ENCODE measurements at places on chromosomes 1 and 21. TPM values are rescaled to one million over a fixed set of nuclear protein-coding genes. Genes with fewer than 3 reads are reported as not detected.

- H3K27ac ChIP-seq = no peak overlapping the region
- peaks cover 9% of the 10 kb centered on the region for H3K27me3 ChIP-seq
- H3K4me1 ChIP-seq = peaks cover 5% of the 10 kb centered on the region
- no peak overlapping the region for H3K4me3 ChIP-seq
Measured at GRCh38 chr1:213724640-213725536, 262.9 kb upstream of the PROX1 start.

CHD5 gene
- total RNA-seq = 0.50 TPM

GRCh38 chr1:43444836-43445235 lies 8.9 kb downstream of the HYI start:
- H3K27ac ChIP-seq = no peak overlapping the region
- no peaks in the 10 kb centered on the region for H3K27me3 ChIP-seq
- H3K4me1 ChIP-seq = no peaks in the 10 kb centered on the region
- H3K4me3 ChIP-seq = no peak overlapping the region

DNA sequence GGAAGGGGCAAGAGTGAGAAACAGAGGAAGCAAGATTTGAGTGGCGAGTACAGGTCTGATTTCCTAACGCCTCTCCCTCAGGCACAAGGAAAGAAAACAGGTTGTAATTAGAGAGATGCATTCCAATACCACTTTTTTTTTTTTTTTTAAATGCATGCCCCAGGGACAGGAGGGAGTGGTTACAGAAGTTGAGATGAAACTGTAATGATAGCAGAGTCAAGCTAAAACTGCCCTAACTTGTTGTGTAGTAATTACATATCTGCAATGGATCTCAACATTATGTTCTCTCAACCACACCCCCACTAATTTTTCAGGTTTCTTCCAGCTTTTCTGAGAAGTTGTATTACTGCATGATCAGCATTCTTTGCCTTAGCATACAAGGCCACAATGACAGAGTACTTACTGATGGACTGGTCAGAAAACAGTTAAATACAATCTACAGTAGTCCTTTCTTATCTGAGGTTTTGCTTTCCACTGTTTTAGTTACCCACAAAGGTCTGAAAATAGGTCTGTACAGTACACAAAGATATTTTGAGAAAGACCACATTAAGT lies 5.5 kb downstream of the ETV3 start:
- H3K27me3 ChIP-seq = no peaks in the 10 kb centered on the region
- no peak for DNase-seq
- H3K4me3 ChIP-seq = no peak overlapping the region
- H3K27ac ChIP-seq = no peak overlapping the region

NADK gene
- total RNA-seq = 23.1 TPM

PEAR1 gene
- 5.3 TPM for total RNA-seq

CACNA1S gene
- total RNA-seq = not detected

KRTAP22-2 gene
- not detected for total RNA-seq

DNA sequence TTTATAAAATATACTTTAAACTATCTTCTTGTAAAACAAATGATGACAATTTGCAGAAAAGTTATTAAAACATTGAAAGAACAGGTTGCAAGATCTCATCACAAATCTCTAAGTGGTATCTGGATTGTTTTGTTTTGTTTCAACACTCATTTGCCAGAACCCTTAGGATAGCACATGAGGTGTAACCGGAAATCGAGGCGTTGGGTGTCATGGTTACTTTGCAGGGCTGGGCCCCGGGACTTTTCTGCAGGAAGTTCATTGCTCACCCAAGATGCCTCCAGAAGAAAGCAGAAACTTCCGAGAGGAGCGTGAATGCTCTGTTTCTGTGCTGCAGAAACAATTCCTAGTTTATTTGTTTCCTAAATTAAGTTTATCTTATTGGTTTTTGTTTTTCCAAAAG lies 2.5 kb downstream of the DISC1 start:
- peak; percentile 21 for DNase-seq
- H3K27ac ChIP-seq = no peak overlapping the region
- no peaks in the 10 kb centered on the region for H3K36me3 ChIP-seq
- peaks cover 4% of the 10 kb centered on the region for H3K4me1 ChIP-seq
- no peak overlapping the region for H3K4me3 ChIP-seq
- no peaks in the 10 kb centered on the region for H3K27me3 ChIP-seq

TMEM59 gene
- total RNA-seq = 347 TPM

AMY2A gene
- 1.0 TPM for total RNA-seq

DNA sequence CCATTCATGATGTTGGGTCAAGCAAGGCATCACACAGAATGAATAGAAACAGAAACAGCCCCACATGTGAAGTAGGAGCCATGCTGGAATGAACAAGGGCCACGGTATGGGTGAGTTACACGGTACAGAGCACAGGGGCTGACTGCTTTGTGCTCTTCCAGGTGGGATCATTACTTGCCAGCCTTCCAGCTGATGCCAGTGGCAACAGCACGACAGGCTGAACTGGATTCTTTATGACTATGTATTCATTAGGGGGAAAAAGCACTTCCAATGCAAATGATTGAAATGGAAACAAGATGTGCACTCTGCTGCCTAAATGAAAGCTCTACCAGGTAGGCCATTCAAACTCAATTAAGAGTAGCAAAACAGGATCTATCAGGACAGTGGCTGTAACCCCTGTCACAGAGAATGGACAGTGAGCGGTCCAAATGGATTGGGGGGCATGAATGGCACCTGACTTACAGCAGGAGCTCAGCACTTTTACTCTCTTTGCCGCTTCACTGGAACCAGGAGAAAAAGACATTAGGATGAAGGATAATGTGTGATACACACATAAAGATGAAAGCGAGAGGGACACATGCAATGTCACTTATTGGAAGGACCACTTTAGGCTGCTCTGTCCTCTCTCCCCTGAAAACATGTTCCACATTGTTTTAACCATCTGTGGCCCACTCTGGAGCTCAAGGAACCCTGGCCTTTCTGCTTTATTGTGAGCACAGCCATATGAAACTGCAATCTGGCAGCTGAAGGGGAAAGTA lies 23.4 kb upstream of the IRF2BP2 start:
- H3K27ac ChIP-seq = no peak overlapping the region
- no peak for DNase-seq
- no peaks in the 10 kb centered on the region for H3K36me3 ChIP-seq
- H3K4me3 ChIP-seq = no peak overlapping the region

GRCh38 chr21:39073063-39073462 lies 110.2 kb downstream of the PSMG1 start:
- no peaks in the 10 kb centered on the region for H3K27me3 ChIP-seq
- peaks cover 16% of the 10 kb centered on the region for H3K4me1 ChIP-seq
- H3K36me3 ChIP-seq = no peaks in the 10 kb centered on the region
- no peak for DNase-seq
- H3K27ac ChIP-seq = peak overlapping the region; percentile 71

GRCh38 chr1:19153169-19153568 lies 56.9 kb downstream of the UBR4 start:
- H3K27ac ChIP-seq = no peak overlapping the region
- H3K27me3 ChIP-seq = no peaks in the 10 kb centered on the region

TADA1 gene
- 7.6 TPM for total RNA-seq

DNA sequence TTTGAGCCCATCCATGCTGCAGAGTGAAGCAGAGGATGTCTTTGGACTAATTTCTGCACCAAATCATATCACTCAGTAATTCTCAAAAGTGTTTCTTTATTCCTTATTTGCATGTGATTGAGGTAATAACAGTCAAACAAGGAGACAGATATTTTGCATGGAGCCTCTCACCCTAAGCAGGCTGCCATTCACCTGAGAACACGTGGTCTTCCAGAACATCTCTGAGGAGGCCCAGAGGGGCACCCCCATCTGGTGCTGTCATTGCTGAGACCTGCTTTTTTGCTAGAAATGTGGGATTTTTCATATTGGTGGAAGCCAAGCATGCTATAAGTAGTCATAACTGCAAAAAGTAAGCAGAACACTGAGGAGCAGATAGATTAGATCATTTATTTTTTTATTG lies 7.7 kb downstream of the SLC37A1 start:
- no peaks in the 10 kb centered on the region for H3K27me3 ChIP-seq
- peaks cover 22% of the 10 kb centered on the region for H3K4me1 ChIP-seq
- peaks cover 29% of the 10 kb centered on the region for H3K36me3 ChIP-seq
- no peak overlapping the region for H3K27ac ChIP-seq
- H3K4me3 ChIP-seq = no peak overlapping the region

- H3K36me3 ChIP-seq = peaks cover 14% of the 10 kb centered on the region
- H3K27me3 ChIP-seq = no peaks in the 10 kb centered on the region
- H3K4me3 ChIP-seq = peak within 1 kb of the TSS; percentile 85
- peak within 1 kb of the TSS; percentile 95 for H3K27ac ChIP-seq
- DNase-seq = peak; percentile 45
Measured at GRCh38 chr21:43864962-43865539, at the start of gene AGPAT3. Gene AGPAT3 (plus strand): TSS chr21:43865223. CDS start chr21:43959682, 94,459 bp downstream.

OR2T8 gene
- total RNA-seq = not detected

ERO1B gene
- total RNA-seq = 6.1 TPM

OR2T35 gene
- not detected for total RNA-seq

- no peak for DNase-seq
- H3K36me3 ChIP-seq = no peaks in the 10 kb centered on the region
- H3K4me1 ChIP-seq = no peaks in the 10 kb centered on the region
- H3K27ac ChIP-seq = no peak overlapping the region
Measured at GRCh38 chr1:29949676-29950075, 713.4 kb downstream of the PTPRU start.

C1orf116 gene
- total RNA-seq = 0.36 TPM

IL12RB2 gene
- 1.2 TPM for total RNA-seq

CYP4A11 gene
- total RNA-seq = not detected

TTC39A gene
- 14.5 TPM for total RNA-seq

DNA sequence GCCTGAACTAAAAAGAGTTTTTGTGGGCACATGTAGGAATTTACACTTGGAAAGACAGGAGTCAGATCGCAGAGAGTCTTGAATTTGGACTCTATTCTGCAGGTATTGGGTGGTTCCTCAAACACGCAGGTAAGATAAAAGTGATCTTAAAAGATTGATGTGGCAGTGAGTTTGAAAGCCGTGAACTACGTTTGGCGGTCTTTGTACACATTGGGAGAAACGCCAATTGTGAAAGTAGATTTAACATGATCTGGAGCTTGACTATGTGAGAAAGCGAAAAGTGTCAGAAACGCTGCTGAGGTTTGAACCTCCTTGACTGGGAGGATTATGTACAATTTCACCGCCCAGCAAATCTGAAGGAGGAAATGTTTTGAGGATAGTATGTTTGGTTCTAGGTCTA lies 1.5 kb upstream of the PPP2R5A start:
- H3K36me3 ChIP-seq = no peaks in the 10 kb centered on the region
- H3K4me1 ChIP-seq = peaks cover 17% of the 10 kb centered on the region
- H3K27me3 ChIP-seq = no peaks in the 10 kb centered on the region
- H3K4me3 ChIP-seq = no peak overlapping the region
- no peak for DNase-seq
- no peak overlapping the region for H3K27ac ChIP-seq

DCST1 gene
- not detected for total RNA-seq

ALPL gene
- 8.4 TPM for total RNA-seq

DNA sequence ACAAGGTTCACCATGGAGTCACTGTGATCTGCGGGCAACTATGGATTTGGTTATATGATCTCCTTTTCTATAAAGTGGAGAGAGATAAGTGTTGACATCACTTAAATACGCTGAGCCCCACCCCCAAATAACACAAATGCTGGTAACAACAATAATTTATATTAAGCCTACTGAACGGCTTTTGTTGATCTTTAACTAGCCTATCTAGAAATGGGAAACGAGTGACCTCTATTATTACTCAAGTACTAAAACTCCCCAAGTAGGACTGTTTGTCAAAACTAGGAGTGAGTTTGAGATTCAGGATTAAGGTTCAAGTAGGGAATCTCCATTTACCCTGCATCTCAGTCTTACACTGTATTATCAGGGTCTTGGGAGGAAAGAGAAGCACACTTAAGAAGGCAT lies 52.2 kb downstream of the MAP3K7CL start:
- peak overlapping the region; percentile 69 for H3K27ac ChIP-seq
- no peak for DNase-seq
- H3K4me3 ChIP-seq = no peak overlapping the region
- H3K36me3 ChIP-seq = no peaks in the 10 kb centered on the region
- no peaks in the 10 kb centered on the region for H3K4me1 ChIP-seq

DNA sequence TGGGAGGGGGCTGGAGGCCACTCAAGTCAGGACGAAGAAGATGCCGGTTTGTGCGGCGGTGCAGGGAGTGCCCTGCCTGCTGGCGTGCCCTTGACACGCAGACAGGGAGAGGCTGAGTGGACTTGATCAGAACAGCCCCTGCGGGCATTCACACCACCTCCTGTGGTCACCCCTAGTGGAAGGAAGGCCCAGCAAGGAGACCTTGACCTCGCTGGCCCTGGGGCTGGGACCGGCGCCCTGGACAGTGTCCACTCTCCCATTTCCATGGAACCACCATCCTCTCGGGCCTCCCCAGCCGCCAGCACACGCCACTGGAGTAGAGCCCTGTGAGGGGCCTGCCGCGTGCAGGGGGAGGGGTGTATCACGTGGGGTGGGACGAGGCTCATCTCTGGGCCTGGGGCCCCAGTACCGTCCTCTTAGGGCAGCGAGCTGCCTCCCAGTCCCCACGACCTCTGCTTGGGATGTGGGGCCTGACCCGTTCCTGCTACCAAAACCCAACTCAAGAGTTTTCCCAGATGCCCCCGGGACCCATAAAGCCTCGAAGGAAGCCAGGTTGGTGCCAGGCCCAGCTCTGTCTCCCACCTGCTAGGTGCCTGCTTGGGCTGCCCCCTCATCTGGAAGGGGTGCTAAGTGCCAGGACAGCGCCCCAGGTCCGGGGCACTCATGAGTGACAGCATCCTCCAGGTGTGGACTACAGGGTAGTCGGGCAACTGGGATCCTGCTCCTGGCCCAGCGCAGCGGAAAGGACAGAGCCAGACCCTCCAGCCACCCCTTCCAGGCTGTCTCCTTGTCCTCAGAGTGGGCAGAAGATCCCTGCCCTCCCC lies 62.8 kb downstream of the SLX9 start:
- no peak overlapping the region for H3K4me3 ChIP-seq
- peaks cover 9% of the 10 kb centered on the region for H3K4me1 ChIP-seq
- no peak overlapping the region for H3K27ac ChIP-seq
- H3K27me3 ChIP-seq = no peaks in the 10 kb centered on the region

- H3K27me3 ChIP-seq = no peaks in the 10 kb centered on the region
- H3K4me1 ChIP-seq = peaks cover under 1% of the 10 kb centered on the region
- H3K36me3 ChIP-seq = no peaks in the 10 kb centered on the region
- no peak overlapping the region for H3K27ac ChIP-seq
- no peak overlapping the region for H3K4me3 ChIP-seq
Measured at GRCh38 chr1:111654839-111655238, 35.2 kb downstream of the RAP1A start.

NPR1 gene
- total RNA-seq = 8.0 TPM

DNA sequence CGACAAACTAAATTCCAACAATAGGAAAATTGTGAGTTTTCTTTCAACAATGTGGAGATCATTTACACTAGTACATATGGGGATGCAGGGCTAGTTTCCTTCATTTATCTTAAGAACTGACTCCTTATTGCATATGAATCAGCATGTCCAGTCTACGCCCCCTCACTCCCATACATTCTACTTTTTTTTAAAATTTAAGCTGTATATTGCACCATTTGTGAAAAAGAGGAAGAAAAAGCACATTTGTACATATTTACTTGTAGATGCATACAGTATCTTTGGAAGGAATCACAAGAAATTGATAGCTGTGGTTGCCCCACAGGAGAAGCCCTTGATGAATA lies 15.9 kb downstream of the VPS26C start:
- H3K27me3 ChIP-seq = no peaks in the 10 kb centered on the region
- H3K27ac ChIP-seq = no peak overlapping the region
- no peaks in the 10 kb centered on the region for H3K36me3 ChIP-seq
- peaks cover 29% of the 10 kb centered on the region for H3K4me1 ChIP-seq

Measured in heart right ventricle (tissue), 16 donors.